ENCODE measurements at places on chromosomes 5 and 9. TPM values are rescaled to one million over a fixed set of nuclear protein-coding genes. Genes with fewer than 3 reads are reported as not detected.

GRCh38 chr5:54217826-54218503 is 92.4 kb downstream of the ARL15 start:
- DNase-seq = no peak

DNA sequence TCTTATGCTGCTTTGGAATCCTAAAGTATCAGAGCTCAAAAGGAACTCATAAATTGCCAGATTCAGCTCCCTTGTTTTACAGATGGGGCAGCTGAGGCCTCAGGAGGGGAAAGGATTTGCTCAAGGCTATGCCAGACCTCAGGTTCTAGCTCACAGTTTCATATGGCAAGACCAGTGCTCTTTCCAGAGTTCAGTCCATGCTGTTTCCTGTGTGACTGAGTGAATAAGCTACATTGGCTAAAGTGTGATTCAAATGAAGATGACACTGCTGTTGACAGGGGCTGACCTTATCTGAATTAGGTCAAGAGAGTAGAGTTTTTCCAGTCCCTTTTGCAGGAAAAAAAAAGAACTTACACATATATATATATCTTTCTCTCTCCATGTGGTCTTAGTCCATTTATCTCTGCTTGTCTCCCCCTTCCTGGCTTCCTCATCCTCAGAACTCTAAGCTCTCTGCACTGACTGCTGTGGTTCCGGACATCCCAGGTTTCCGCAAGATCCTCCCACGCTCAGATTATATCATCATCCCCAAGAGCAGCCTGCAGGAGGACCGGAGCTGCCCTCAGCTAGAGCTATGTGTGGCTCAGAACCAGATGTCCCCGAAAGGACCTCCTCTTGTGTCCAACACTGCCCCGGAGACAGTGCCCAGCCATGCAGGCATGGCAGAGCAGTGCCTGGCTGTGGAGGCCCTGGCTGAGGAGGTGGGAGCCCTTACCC is 9.3 kb downstream of the HMGXB3 start:
- no peak for DNase-seq

DNA sequence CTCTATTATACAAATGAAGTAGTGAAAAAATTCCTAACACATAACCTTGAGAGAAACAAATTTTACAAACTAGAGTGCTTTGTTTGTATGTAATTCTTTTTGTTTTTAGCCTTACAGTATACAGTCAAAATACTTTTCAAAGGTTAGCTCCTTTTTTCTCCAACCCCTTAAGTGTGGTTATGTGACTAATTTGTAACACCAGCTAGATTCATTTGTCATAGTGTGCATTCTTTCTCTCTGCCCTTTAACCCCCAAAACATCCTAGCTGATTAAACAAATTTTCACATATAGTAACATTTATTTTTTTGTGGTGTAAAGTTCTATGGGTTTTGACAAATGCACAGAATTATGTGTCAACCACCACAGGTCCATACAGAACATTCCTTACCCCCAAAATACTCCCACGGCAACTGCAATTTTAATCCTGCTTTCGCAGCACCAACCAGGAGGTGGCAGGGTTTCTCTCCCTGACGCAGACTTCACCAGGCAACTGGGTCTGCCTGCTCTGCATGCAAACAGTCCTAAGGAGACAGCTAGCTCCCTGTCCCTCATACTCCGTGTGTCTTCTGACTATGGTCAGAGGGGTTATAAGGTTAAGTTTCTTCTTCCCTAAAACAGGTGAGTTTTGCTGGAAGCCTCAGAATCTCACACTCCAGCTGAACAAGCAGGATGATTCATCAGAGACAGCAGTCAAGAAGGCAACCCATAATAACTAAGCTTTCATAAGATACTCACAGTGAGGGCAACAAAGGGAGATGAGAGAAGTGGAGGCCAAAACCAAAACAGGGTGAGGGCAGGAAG is 44.5 kb upstream of the NR5A1 start:
- no peak for DNase-seq

Gene FOXD4L5
- 0.01 TPM for polyA plus RNA-seq

GRCh38 chr5:80302636-80303035 is 17.2 kb upstream of the SPZ1 start:
- DNase-seq = no peak

Gene GFI1B
- polyA plus RNA-seq = 0.14 TPM

GRCh38 chr5:42715785-42716184 is 40.8 kb upstream of the CCDC152 start:
- DNase-seq = no peak

DNA sequence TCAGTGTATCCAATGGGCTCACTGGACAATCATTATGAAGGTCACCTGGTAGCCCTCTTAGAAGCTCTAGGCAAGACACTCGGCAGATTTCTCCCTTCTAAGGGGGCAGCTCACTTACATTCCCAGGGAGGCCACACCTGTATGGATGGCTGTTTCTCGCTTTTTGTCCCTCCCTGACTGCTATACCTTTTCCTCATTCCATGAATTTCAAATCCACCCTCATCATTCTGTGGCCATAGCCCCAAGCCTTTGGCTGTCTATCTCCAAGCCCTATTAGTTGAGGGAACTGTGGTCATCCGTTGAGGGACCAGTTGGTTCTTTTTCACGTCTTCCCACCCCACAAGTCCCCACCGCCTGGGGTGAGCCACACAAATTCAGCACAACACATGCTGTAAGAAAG is 85.0 kb upstream of the RARS1 start:
- DNase-seq = no peak

Gene BRD9
- polyA plus RNA-seq = 18.7 TPM

- no peak for DNase-seq
Measured at GRCh38 chr5:126107381-126107780, 315.8 kb upstream of the GRAMD2B start.

Gene TNC
- 2.7 TPM for polyA plus RNA-seq

Gene HAVCR2
- 1.4 TPM for polyA plus RNA-seq

DNA sequence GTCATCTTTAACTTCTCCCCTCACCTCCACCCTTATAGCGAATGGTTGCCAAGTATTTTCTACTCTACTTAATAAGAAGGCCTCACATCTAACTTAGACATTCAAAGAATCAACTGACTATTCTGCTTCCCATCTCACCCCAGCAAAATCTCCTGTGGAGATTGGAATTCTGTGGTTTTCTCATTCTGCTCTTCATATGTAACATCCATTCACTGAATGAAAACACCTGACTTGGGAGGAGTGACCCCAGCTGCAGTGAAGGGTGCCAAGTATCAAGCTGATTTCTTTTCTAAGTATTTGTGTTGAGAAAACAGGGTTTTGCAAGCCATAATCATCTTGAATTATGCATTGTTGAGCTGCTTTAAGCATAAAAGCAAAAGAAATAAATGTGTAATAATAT is 42.5 kb upstream of the TAF1L start:
- no peak for DNase-seq

DNA sequence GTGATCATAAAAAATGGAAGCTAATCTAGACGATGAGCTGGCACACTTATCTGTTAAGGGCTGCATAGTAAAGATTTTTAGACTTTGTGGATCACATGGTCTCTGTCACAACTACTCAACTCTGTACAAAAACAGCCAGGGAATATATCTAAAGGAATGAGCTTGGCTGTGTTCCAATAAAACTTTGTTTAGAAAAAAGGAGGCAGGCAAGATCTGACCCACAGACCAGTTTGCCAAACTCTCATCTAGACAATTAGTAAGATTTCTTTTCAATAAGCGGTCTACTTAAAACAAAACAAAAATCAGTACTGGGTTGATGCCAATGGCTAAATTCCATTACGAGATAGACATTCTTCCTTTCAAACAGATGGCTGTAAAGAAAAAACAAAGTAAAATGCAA is 53.0 kb upstream of the RETREG1 start:
- no peak for DNase-seq

Gene SLC4A9
- not detected for polyA plus RNA-seq

GRCh38 chr5:135308752-135309151 is 90.3 kb downstream of the MACROH2A1 start:
- DNase-seq = no peak

- DNase-seq = no peak
Measured at GRCh38 chr9:87578625-87579024, 81.0 kb downstream of the DAPK1 start.

Gene VLDLR
- 8.5 TPM for polyA plus RNA-seq

- DNase-seq = no peak
Measured at GRCh38 chr9:5402217-5402616, 35.5 kb downstream of the PLGRKT start.

- no peak for DNase-seq
Measured at GRCh38 chr9:29245351-29245750, 1672.1 kb upstream of the C9orf72 start.

GRCh38 chr9:135328485-135329417 is 150.8 kb upstream of the PPP1R26 start:
- DNase-seq = peak; percentile 36

DNA sequence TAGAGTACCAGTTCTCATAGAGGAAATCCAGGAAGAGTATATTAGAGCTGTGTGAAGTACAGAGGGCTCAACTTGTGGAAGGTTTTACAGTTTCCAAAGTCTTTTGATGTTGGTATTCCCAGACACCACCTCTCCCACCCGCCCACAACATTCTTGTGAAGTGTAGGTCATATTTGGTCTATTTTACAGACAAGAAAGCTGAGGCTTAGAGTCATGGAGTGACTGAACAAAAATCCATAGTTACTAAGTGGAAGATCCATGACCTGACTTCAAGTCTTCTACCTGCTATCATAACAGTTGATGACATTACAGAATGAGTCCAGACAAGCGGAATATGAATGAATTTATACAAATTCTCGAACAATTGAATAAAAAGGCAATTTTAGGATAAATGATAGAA is 187.1 kb upstream of the RPS23 start:
- no peak for DNase-seq

GRCh38 chr5:133299021-133299420 is 247.2 kb downstream of the HSPA4 start:
- DNase-seq = no peak

Gene GFM2
- polyA plus RNA-seq = 14.2 TPM

GRCh38 chr5:54580997-54581811 is 63.6 kb downstream of the SNX18 start:
- DNase-seq = no peak

GRCh38 chr5:170226661-170227060 is 6.1 kb upstream of the C5orf58 start:
- DNase-seq = no peak
